Skeletal muscle tissue (tissue), 5 donors: ENCODE measurements at places on chromosomes 1 and 21. TPM values are rescaled to one million over a fixed set of nuclear protein-coding genes. Genes with fewer than 3 reads are reported as not detected.

The ESPN gene
- 0.52 TPM for total RNA-seq

The HSD3B2 gene
- total RNA-seq = not detected

The OPRD1 gene
- 0.52 TPM for total RNA-seq

The TEX38 gene
- not detected for total RNA-seq

The SPRR1B gene
- total RNA-seq = not detected

The F3 gene
- 1.6 TPM for total RNA-seq

The EBNA1BP2 gene
- 19.3 TPM for total RNA-seq

The SVBP gene
- total RNA-seq = 34.4 TPM

The PDZK1IP1 gene
- not detected for total RNA-seq

The NRIP1 gene
- 58.5 TPM for total RNA-seq

The TTC24 gene
- total RNA-seq = not detected

The HSPA6 gene
- 0.52 TPM for total RNA-seq

The RIPK4 gene
- total RNA-seq = under 0.01 TPM

The DOP1B gene
- 6.8 TPM for total RNA-seq

The FAM151A gene
- total RNA-seq = not detected

The SLC44A5 gene
- under 0.01 TPM for total RNA-seq

The ACTL8 gene
- total RNA-seq = not detected

The CXADR gene
- 0.52 TPM for total RNA-seq

The RAVER2 gene
- total RNA-seq = 15.7 TPM

The LCE1F gene
- total RNA-seq = not detected

The SHISAL2A gene
- total RNA-seq = 0.52 TPM

The OR10T2 gene
- total RNA-seq = not detected

The RBM11 gene
- not detected for total RNA-seq

The ARHGEF2 gene
- 135 TPM for total RNA-seq

The TFF3 gene
- total RNA-seq = 5.2 TPM

The PRPF38B gene
- total RNA-seq = 7.3 TPM

The FYB2 gene
- total RNA-seq = not detected
